ENCODE measurements at places on chromosomes 4 and X.

DNA sequence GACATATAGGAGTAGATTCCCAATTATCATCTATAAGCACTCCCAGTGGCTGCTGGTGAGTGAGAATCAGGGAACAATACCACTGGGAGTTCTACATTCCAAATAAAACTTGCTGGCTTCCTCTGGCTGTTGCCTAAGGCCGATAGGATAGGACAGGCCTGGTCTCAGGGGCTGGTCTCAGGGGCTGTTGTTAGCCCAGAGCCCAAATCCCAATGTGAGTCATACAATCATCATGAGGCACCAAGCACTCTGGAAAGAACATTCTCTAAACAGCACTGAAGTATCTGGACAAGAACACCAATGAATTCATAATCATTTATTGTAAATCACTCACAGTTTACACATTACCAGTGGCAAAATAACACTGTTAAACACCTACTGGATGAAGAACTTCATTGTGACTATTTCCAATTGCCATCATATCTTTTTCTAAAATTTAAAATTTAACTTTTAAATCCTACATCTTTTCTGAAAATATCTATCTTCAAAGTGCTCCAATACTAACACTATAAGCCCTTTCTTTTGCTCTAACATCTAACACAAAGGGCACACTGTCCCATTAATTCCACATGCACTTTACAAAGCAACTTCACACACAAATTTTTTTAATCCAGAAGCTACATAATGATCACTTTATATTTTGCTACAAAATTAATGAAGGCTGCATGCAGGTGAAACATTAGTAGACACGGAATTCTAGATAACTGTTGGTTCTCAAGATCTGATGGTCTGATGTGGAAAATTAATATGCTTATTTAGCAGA lies 67.6 kb upstream of the TMEM150C start:
- peak; percentile 29 for DNase-seq

GRCh38 chrX:118360429-118361125 lies 14.7 kb downstream of the WDR44 start:
- DNase-seq = no peak

DNA sequence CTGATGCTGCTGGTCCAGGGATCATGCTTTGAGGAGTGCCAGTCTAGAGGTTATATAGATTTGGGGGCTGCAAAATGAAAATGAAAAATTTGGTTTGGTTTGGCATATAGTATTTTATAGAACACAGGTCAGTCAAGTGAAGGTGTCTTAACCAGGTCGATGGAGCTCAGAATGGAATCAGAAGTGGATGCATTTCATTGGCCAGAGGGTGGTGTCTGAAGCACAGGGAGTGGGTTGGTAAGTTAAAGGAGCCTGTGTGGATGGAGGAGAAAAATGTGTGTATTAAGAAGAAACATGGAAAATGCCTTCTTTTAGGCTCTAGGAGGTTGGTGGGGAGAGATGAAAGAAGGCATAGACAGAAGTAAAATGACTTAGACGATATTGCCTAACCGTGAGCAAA lies 8.6 kb downstream of the GALNT7 start:
- DNase-seq = no peak

DNA sequence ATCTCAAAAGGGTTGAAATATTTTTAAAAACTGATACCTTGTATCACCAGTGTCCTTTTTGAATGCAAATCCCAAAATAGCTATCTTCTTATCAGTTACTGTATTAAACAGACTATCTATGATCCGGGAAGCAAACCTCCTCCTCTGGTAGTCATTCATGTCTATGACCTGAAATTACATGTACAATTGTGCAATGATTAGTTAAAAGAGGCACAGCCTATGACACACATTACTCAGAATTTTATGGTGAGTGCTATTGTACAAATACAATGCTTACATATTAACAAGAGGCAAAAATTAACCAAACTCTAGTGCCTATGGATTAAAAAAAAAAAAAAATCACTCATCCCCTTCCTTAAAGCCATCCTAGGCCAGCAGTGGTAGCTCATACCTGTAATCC lies 21.7 kb downstream of the UGDH start:
- DNase-seq = no peak

DNA sequence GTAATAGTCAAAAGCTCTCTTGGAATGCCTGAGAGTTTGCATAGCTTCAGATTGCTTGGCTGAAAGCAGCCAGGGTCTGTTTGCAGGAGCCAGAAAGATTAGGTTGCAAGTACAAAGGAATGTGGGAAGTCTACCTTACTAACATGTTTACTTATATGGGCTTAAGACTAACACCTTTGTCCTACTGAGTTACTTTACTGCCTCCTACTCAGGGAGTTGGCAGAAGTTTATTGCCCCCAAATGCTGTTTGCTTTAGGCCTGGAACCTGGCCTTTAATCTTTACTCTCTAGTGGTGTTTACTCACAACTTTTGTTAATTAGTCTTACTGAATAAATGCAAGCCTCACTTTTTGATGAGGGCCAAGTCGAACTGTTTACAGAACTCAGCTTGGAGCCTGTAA lies 219.4 kb upstream of the ZC4H2 start:
- no peak for DNase-seq

GRCh38 chr4:121697564-121697963 lies 784 bp upstream of the ANXA5 start:
- no peak for DNase-seq

- no peak for DNase-seq
Observed at GRCh38 chr4:115834441-115834840, 721.0 kb upstream of the NDST4 start.

- no peak for DNase-seq
Observed at GRCh38 chrX:108734426-108734825, 1.9 kb downstream of the IRS4 start.

GRCh38 chr4:37864786-37865185 lies 26.1 kb upstream of the TBC1D1 start:
- DNase-seq = no peak

- no peak for DNase-seq
Observed at GRCh38 chr4:54099748-54100574, at the start of gene GSX2. Gene GSX2 (plus strand): TSS chr4:54100163. CDS start chr4:54100345, 182 bp downstream.

Measured in skeletal muscle cell (primary cell).